GDM1 (cell line): ENCODE measurements at places on chromosomes 5 and 9.
A peak's percentile ranks its signal among the peaks of the same experiment; 100 is the strongest.

DNA sequence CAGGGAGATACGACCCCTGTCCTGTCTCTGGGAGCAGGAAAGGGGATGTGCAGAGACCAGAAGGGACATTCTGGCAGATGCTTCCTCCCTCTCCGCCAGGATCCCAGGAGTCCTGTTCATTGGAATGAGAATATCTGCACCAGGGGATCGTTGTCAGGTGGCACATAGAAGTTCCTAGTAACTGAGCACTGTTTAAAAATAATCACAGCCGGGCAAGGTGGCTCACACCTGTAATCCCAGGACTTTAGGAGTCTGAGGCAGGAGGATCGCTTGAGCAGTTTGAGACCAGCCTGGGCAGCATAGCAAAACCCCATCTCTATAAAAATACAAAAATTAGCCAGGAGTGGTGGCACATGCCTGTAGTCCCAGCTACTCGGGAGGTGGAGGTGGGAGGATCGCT, 12.3 kb downstream of the SARDH start:
- DNase-seq = no peak

GRCh38 chr5:143733665-143734455, 78.1 kb upstream of the HMHB1 start:
- no peak for DNase-seq

DNA sequence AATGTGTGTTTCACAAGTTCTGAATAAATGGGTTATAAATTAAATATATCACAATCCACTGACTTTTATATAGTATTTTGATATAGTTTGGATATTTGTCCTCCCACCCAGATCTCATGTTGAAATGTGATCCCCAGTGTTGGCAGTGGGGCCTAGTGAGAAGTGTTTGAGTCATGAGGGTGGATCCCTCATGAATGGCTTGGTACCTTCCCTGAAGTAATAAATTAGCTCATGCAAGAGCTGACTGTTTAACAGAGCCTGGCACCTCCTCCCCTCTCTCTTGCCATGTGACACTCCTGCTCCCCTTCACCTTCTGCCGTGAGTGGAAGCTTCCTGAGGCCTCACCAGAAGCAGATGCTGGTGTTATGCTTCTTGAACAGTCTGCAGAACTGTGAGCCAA, 127.9 kb upstream of the PALM2AKAP2 start:
- DNase-seq = no peak

DNA sequence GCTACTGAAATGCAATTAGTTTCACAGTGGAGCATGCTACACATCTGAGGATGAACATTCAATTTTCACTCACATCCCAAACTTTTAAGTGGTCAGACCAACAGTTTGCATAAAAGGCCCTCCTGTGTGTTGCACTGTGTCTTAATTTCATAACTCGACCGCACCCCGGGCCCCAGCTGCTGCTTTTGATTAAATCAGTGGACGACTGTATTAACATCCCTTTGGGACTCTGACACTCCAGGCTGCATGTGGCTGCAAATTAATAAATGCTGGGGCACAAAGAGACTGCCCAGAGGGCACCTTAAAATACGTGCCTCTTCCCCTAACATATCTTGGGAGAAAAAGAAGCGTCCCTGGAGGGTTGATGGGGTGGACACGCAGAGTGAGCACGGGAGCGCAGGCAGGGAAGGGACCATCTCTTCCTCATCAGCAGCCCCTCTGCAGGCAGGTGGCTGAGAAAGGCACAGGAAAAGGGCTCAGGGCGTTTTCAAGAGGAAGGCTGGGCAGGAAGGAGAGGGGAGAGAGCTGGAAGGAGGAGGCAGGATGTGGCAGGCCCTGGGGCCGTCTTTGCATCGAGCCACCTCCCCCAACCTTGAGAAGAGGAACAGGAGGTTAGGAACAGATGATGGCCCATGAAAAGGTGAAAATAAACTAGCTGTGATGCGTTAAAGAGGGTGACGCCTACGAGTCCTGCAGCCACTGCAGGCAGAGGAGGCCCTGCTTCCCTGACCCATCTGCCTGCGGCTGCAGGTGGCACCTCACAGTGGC, 18.6 kb downstream of the MED10 start:
- DNase-seq = peak; percentile 81

DNA sequence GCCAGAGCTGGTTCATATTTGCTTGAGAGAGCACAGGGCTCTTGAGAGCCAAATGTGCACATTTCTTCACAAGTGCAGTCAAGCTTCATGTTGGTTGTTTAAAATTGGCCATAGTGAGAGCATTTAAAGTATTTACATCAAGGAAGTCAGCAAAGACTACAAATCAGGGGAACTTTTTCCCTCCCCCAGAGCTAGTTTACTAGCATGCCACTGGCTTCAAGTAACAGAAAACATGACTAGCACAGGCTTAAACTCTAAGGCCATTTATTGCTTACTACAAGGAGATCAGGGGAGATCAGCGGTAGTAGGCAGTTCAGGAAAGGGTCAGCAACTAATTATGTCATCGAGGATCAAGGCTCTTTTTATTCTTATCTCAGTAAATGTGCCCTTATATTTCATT, 11.0 kb upstream of the CCDC171 start:
- no peak for DNase-seq

GRCh38 chr9:134396258-134396742, 70.0 kb downstream of the RXRA start:
- peak; percentile 95 for DNase-seq

DNA sequence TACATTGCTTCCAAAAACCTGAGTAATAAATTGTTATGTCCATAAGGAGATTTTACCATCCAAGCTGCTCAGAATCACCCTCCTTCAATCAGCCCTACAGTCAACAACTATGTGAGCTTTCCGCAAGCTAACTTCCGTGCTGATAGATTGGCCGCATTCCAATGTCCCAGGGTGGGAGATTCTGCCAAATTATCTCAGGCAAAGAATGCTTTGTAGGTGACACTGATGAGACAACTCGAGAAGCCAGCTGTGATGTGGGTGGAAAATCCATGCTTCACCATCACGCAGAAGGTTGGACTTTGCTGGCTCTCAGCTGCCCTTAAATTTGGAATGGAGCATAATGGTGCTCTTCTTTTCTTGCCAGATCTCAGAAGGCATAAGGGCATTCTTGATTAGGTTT, 44.9 kb upstream of the HCN1 start:
- no peak for DNase-seq

DNA sequence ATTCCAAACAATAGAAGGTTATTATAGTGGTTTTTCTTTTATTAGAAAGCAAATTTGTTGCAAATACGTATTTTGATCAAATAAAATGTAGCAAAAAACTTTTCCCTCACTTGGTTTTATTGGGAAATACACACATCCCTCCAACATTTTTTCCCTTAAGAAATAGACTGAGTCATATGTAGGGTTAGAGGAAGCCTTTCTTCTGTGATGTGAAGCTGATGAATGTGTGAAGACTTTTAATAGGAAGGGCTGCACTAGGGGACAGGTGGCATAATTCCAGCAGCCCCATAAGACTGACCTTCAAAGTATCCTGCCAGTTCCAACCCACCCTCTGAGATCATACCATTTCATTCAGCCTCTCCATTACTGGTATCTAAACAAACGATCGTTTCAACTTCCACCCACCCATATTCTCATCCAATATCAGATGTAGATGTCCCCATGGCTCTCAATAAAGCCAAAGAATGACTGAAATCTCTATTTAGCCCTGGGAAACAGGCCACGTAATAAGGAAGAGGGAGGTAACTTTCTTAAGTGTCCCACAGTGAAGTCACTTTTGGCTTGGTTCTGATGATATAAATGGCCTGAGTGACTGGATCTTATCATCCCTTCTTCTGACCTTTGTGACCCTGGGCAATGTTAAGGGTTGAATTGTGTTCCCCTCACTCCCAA, 64.7 kb upstream of the LPAR1 start:
- DNase-seq = no peak

DNA sequence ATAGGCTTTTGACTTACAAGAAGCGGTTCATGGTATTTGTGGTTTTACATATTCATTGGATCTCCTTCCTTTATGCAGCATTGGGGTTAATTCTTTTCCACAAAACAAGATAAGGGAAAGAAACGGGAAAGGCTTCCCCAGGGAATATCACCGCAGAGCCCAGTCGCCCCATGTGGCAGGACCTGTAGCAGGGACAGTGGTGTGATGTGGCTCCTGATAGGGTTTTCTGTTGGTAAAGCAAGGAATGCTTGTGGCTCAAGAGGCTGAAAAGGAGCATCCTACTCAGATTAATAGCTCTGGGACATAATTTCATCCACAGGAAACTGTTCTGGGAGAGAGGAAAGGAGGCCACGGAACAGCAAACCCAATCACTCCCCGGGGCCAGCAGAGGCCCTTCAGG, 699.9 kb downstream of the MTRR start:
- DNase-seq = no peak

GRCh38 chr5:170049713-170050112, 56.0 kb upstream of the FOXI1 start:
- no peak for DNase-seq
